ENCODE measurements at places on chromosomes 4 and X.

- DNase-seq = no peak
These were observed 529 bp upstream of the UBA6 start for GRCh38 chr4:67701517-67701850.

DNA sequence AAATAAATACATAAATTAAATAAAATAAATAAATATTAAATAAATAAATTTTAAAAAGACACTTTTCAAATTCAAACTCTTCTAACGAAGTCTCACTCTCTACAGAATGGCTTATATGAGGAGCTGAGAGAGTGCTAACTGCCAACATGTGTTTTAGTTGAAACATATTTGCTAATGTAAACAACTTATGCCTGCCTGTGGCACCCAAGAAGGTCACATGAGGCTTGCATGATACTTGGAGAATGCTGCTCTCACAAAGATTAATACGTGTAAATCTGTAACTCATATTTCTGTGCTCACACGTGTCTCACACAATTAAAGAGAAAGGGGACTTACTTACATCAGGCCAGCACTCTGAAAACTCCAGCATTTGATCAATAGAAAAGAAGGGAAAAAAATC, 43.2 kb upstream of the PITX2 start:
- DNase-seq = no peak

GRCh38 chr4:28436191-28437080, 1575.8 kb downstream of the STIM2 start:
- DNase-seq = no peak

GRCh38 chr4:152682143-152682941, 2.5 kb upstream of the TMEM154 start:
- DNase-seq = no peak

- DNase-seq = no peak
These were observed 10.1 kb downstream of the SORCS2 start for GRCh38 chr4:7202411-7202810.

DNA sequence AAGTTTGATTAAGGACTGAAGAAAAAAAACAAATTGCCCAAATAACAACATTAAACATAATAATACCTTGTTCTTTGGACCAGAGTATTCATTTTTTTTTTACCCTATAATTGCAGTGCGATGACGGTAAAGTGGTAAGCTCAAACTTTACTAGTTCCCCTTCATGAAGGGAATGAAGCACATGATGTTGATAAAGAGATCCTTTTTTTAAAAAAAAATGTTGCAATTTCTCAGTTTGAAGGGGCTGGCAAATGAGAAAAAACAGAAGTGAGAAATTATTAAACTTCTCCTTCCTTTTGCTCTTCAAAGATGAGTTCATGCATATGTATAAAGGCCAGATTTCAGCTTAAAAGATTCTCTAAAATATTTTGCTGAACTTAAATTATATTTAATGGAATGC, 231.7 kb downstream of the C4orf33 start:
- no peak for DNase-seq

DNA sequence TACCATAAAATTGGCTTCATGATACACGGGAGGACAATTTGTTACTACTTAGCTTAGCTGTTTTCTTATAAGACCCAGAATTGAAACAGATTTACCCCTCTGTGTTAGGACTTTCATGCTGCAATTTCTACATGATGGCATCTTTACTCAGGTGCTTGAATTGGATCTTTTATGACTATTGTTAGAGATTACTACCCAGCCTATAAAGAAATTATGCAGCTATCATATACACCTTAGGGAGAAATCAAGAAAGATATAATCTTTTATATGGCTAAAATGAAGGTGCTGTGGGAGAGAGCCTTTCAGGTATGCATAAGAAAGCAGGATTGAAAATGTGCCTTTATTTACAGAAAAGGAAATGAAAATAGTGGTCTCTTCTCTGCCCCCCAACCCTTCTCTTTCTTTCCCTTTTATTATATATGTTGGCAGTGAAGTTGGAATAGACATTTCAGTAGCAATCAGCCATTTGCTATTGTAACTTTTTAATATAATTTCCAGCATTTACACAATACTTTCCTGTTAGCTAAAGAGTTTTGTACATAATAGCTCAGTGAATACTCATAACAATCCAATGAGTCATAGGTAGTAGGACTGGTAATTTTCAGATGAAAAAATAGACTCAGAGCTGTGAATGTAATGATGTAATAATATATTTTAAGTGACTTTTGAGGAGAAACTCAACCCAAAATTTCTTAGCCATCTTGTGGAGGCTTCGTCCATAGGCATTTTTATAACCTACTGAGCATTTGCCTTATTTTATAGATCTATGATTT, 311.8 kb downstream of the ADGRL3 start:
- DNase-seq = no peak

DNA sequence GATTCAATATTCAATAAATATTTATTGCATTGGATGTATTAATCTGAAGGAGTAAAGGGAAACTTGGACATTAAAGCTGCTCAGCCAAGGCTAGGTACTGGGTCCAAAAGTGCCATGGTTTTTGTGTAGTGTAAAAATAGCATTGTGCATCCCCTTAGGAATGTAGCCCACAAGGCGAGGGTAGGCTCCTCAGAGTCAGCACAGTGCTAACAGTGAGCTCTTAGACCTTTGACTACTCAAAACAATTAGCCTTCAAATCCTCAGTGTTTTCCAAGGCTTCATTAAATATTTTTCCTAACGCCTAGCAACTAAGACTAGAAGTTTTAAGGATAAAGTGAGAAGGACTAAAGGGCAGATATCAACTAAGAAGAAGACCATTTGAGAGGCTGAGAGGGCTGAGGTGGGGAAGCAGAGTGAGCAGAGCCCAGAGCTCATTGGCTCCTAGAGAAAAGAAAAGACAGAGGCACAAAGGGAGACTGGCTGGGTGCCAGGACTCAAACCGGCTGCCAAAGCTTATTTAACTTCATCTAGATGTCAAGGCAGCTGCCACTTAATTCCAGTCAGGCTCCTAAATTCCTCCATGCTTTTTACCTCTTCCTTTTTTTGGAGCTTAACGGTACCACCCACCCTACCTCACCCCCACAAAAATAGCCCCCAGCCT, 17.0 kb downstream of the PRKG2 start:
- no peak for DNase-seq

DNA sequence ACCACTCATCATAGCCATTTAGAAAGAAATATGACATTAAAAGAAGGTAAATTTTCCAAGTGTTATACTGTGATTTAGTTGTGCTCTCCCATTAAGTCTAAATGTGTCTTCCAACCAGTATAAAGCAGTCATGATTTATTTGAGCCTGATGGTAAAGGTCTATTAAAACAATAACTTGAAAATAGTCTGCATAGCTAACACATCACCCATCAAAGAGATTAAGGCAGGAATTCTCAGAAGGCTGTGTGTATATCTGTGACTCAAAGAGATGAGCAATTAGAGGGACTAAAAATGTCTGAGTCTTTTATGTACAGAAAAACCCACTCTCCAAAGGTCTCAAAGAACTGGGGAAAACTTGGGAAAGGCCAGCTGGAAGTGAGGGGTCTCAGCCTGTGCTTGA, 70.3 kb upstream of the IQCM start:
- DNase-seq = no peak

DNA sequence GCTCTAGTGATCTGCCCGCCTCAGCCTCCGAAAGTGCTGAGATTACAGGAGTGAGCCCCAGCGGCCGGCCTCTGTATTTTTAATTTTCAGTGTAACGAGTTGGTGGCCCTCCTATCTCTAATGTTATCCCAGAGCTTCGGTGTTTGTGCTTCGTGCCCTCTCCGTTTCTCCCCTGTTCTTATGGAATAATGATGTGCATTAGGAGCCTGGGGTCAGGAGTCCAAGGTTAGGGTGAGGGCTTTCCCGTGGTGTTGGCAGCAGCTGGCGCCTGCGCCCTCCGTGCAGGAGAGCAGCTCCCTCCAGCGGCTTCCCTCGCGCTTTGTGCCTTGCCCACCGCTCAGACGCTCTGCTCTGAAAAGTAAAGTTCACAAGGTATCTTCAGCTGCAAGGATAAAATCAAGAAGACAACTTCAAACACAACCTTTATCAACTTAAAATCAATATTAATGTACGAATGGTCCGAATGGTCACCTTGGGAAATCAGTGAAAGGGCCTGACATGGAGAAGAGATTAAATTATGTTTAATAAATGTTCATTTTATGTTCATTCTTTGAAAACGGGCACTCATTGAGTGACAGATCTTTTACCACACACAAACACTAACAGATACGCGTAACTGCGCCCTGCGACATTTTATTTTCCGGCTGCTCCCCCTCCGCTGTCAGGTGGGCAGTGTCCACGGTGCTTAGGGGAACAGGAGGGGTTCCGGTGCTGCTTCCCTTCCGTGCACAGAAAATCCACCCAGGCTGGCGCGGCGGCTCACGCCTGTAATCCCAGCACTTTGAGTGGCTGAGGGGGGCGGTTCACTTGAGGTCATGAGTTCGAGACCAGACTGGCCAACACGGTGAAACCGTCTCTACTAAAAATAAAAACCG, 62.4 kb downstream of the TRAPPC11 start:
- DNase-seq = peak; percentile 45

DNA sequence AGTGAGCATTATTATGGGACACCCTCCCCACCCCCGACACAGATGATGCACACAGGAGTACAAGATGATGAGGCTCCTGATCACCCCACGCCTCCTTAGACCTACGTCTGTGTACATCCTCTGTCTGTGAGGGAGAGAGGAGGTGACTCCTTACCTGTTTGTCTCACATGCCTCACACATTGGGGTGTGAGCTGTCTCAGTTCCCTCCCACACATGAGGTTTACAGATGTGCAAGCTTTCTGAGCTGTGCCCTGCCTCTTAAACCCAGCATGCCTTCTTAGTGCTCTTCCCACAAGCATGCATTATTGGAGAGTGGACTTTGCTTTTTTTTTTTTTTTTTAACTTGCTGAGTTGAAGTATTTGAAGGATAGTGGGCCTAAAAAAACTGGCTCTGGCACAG, 76.7 kb downstream of the CLCN5 start:
- no peak for DNase-seq

DNA sequence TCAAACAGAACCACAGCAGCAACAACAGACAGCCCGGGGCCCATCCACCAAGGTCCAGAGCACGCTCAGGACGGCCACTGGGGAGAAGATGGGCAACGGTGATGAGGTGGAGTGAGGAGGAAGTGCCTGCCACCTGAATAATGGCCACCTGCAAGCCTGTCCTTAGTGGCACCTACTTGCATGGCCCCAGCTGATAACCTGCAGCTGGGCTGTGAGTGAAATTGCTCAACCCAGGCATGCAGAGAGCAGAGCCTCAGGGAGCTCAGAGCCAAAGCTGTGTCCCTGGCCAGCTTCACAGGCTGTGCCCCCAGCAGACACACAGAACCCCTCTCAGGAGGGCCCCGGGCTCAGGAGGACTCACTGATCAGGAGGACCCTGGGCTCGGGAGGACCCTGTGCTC, 102.4 kb upstream of the ADRA2C start:
- no peak for DNase-seq

- DNase-seq = peak; percentile 32
These were observed 21.8 kb downstream of the CMC4 start for GRCh38 chrX:155048977-155049619.

DNA sequence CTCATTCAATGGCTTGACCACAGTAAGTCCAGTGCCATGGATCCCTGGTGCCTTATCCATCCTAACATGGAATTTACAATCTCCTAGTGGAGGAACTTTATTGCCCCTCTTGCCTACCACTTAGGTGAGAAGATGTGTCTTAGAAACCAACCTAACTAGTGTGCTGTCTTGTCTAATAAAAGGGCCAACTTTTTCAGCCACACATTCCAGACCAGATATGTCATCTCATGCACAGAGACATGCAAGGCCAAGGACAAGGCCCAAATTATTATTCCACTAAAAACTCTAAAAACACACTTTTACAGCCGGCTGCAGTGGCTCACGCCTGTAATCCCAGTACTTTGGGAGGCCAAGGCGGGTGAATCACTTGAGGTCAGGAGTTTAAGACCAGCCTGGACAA, 10.6 kb upstream of the PRDX4 start:
- no peak for DNase-seq

DNA sequence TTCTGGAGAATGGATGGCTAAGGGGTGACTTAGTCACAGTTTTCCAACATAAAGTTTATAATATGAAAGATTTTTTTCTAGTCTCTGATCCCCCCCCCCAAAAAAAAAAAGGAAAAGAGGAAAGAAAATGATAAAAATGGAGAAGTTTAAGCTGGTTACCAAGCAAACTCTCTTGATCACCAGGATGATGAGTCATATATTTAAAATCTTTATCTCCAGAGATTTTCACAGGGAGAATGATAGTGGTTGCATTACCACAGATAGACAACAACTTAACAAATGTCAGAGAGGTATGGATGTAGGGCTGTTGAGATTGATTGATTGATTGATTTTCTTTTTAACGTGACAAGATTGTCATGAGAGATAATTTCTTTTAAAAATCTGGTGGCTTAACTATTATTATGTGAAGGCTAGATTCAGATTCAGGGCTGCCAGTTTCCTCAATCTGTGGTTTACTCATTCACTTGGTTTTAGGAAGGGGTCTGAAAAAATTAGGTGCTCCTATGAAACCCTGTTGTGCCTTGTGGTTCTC, 13.3 kb upstream of the TEX13C start:
- no peak for DNase-seq

- DNase-seq = no peak
These were observed 466.1 kb downstream of the C4orf33 start for GRCh38 chr4:129561886-129562671.

GRCh38 chr4:184833046-184833838, 7.5 kb upstream of the ACSL1 start:
- DNase-seq = no peak

- DNase-seq = no peak
These were observed 23.7 kb upstream of the EGFL6 start for GRCh38 chrX:13545726-13546125.

- DNase-seq = no peak
These were observed 838 bp upstream of the PRICKLE3 start for GRCh38 chrX:49187028-49187394.
